Activated CD4-positive, alpha-beta T cell treated with anti-CD3 and anti-CD28 coated beads, Interleukin-2, amount 50 U/mL, for 48 hours (primary cell): ENCODE measurements at places on chromosomes 2 and 18.

DNA sequence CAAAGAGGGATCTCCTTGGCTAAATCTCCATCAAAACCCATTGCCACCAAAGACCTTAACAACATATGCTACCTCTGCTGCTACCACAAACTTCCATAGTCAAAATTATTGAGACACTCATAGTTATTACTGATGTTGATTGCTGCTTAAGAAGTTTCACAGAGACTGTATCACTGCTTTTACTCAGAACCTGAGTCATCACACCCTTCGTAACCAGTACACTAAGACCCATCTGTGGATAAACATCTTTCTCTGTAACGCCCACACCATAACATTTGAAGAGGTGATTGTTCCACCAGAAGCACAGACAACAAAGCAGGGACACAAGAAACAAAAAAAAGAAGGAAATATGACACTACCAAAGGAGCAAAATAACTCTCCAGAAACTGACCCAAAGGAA lies 1563.1 kb downstream of the LRP1B start:
- DNase-seq: no peak

DNA sequence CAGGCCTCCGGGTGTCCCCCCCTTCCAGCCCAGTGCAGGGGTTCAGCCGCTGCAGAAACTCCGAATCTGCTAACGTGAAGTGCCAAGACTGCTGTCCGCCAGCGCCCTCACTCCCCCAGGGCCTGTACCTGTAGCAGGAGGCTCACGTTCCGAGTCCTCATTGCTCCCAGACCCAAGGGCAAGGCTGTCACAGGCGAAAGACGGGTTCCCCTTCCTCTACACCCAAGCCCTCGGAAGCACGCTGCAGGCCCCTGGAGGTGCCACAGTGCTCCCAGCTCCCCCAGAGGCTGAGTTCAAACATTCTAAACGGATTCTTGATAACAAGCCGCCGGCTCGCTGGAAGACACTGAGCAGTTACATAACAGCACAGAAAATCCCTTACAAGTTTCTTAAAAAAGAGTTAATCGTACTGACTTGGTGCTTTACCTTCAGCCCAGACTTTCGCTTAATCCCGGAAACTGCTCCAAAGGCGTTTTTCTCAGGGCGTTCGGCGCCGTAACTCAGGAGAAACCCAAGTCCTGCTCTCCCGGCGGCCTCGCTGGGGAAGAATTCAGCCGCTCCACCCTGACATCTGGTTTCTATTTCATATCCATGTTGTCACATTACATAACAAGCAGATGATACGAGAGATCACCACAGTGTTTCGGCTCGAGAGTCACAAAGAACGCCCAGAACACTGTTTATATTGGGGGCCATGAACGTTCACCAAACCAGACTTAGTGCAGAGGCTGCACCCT lies 92.0 kb downstream of the HDAC4 start:
- DNase-seq: no peak

- no peak for DNase-seq
These were observed 587.9 kb downstream of the NRXN1 start for GRCh38 chr2:50443868-50444630.

DNA sequence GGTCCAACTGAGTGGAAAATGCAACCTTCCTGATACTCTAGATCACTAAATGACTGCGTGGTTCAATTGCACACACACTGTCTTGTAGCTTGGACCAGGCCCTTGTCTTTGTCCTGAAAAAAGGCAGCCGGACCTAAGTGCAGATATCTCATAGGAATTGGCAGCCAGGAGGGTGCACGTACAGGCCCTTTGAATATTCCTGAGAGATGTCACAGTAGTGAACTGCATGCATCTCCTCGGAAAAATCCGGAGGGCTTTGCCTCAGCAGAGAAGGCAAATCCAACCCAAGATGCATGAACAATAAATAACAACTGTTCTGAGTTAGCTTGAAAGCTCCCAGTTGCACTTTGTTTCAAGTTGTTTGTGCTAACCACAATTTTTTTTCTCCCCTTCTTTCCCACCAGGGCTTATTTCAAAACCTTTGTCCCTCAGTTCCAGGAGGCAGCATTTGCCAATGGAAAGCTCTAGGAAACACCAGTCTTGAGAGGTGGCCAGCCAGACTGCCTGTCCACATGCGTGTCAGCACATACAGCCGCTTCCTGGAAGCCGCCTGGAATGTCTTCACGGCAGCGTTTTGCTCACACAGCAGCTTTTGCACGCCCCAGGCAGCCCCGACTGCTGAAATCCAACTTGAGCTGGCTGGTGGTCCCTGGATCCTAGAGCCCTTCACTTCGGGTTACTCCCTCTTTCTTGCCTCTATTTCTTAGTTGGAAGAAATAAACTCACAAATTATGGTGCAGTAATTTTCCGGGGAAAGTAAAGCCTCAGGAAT lies 54.4 kb upstream of the FOSL2 start:
- no peak for DNase-seq

DNA sequence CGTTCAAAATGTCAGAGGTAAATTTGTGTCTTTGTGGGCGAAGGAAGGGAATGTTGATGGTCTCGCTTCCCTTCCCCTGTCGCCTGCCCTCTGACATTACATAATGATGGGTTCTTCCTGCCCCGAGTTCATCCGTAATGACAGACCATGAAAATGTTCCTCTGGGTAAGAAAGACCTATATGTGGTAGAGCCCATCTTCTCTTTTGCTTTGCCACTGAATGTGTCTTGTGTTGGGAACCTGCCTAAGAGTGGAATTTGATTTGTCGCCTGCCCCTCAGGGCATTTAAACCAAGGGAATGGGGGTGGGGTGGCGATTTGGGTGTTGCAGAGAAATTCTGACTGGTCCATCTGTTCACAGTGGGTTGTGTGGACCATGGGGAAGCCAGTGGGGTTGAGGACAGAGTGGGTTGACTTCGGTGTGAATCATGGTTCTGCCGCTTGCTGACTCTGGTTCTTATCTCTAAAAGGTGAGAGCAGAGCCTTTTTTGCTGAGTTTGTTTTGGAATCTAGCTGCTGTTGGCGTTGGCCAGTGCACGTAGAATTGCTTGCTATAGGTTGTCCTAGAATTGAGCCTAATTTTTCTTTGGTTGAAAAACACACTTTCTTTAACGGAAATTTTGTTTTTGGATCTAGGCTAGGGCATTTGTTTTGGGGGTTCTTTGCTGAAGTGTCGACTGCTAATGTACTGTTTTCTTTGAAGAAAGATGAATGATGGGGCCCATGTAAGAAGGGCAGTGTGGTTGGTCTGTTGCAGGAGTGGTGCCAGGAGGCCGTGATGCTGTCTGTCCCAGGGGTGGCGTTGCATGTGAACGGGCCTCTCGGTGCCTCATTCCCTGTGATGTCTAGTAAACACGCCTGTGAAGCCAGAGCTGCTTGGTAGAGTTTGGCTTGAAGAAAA lies 1.3 kb downstream of the INPP4A start:
- DNase-seq: peak; percentile 63

GRCh38 chr2:65193446-65193845 lies 34.2 kb upstream of the ACTR2 start:
- DNase-seq: no peak

- no peak for DNase-seq
These were observed 153.7 kb downstream of the TGIF1 start for GRCh38 chr18:3603421-3604234.

- DNase-seq: no peak
These were observed 45.2 kb upstream of the NOSTRIN start for GRCh38 chr2:168757223-168757622.

DNA sequence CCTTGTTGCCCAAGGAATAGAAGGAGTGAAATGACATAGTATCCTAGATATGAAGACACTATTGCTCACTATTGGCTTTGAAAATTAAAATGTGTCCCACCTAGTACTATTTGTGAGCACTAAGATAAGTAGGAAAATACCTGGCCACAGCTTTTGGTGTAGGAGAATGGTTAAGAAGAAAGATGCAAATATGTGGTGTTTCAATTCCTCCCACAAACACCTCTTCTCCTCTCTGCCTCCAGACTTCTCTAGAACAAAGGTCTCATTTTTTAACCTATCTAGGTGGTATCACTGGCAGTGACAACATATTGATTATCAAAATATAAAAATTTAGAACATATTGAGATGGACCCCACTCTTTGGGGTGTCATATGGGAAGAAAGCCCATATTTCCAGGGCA lies 929.9 kb upstream of the FANCL start:
- DNase-seq: no peak

- DNase-seq: no peak
These were observed 1339.0 kb downstream of the LRP1B start for GRCh38 chr2:140791802-140792201.

DNA sequence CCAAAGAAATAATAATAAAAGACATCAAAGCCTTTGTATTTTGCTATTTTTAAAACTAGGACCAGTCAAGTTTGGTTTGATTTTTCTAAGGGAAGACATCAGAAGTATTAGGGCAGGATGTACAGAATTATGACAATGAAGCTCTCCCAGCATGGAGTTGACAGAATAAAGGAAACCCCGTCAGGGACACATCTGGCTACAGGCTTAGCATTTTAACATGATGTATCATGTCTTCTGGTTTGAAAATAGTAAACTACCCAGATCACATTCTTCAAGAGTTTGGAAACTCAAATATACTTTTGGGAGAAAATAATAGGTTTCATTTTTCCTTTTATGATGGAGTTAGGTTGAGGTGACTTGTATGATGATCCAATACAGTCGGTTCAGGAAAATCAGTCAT lies 552.0 kb upstream of the CDH2 start:
- no peak for DNase-seq

- DNase-seq: no peak
These were observed 211.3 kb upstream of the HDAC4 start for GRCh38 chr2:239612133-239612532.

DNA sequence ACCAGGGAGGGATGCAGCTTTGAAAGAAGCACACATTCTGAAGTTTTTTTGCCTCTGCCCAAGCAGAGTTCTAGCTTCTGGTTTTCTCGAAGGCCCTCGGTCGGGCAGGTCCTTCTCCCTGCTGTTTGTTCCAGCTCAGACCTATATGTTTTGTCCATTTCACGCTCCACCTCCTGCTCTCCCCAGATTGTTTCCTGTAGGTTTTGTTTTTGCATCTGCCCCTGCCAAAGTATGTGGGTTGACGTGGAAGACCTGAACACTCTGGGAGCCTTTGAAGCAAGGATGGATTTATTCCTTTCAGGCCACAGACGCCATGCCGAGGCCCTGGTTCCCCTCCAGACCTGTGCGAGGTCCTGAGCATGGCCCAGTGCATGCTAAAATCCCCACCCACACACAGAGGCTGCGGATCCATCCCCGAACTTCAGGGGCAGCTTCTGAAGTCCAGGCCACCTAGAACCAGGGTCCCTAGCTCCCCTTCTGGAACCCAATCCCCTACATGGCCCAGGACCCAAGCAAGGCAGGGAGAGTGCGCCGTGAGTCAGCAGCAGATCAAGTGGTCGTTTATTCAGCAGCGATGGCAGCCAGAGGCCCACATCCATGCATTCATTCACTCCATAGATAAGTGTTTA lies 205.4 kb downstream of the KLHL29 start:
- DNase-seq: no peak

GRCh38 chr2:239671471-239671870 lies 270.7 kb upstream of the HDAC4 start:
- DNase-seq: no peak

- peak; percentile 65 for DNase-seq
These were observed 5.3 kb upstream of the GDF7 start for GRCh38 chr2:20661421-20662307.

DNA sequence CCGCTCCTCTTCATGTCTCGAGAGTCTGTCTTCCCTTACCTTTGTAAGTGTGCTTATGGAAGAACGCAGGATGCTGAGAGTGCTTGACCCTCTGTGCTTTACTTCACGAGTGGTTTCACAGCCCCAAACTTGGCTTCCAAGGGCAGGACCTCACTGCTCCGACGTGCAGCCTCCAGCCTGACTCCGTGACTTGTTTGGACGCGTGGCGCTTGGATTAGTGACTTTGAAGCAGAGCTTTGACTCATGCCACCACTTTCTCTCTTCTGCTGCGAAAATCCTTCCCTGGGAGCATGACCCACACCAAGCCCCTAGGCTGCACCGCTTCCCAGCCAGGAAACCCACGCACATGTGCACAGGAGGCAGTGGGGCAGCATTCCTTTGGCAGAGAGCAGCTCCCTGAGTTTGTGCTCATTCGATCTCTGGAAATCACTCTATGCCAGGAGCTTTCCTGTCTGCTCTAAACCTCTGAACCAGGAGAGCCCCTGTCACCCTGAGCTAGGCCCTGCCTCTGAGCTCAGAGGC lies 207.8 kb upstream of the HS6ST1 start:
- DNase-seq: no peak

- DNase-seq: no peak
These were observed 93.5 kb downstream of the FAM124B start for GRCh38 chr2:224308272-224308911.

GRCh38 chr2:29247336-29247914 lies 132.2 kb downstream of the CLIP4 start:
- DNase-seq: no peak

DNA sequence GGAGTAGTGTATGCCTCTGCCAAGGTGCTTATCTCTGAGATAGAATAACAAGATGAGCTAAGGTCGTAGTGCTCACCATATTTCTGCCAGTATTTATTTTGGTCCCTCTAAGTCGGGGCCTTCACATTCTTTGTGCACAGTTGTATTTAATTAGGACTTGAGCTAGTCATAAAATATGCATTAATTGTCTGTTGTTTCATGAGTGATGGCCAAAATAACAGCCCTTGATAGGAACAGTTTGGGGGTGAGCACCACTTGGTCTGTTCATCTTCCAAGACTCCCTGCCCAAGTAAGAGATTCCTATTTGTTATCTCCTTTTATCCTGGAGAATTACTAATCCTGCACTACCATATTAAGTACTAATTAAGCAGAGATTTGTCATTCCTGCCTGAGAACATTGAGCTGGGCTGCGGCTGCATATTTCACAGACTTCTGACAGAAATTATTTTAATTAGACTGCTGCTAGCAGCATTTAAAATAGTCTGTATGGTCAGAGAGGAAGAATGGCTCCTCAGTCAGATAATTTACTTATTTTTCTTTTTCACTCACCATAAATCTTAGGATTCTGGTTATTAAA lies 435.1 kb downstream of the MTX2 start:
- no peak for DNase-seq

DNA sequence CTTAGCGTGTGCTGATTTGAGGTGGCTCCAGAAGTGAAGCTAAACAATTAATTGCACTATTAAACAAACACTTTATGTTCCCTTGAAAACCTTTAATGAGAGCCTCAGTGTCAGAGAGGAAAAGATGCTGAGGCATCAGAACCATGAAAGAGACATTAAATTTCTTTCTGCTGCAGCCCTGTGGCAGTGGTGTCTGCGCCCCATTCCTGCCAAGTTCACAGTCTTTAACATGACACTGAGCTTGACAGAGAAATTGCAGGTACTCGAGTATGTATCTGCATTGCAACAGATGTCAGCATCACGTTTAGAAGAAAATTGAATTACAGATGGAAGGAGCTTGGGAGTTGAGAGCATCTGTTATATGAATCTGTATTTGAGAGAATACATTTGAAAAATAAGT lies 111.3 kb upstream of the CREB1 start:
- no peak for DNase-seq

DNA sequence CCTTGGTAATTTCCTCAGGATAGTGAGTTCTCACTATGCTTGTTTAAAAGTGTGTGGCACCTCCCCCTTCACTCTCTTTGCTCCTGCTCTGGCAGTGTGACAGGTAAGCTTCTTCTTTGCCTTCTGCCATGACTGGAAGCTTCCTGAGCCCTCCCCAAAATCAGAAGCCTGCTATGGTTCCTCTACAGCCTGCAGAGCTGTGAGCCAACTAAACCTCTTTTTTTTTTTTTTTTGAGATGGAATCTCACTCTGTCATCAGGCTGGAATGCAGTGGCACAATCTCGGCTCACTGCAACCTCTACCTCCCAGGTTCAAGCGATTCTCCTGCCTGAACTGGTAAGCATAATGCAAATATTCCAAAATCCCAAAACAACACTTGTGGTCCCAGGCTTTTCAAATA lies 80.0 kb downstream of the SOWAHC start:
- no peak for DNase-seq
